ENCODE measurements at places on chromosomes 1 and 21.

DNA sequence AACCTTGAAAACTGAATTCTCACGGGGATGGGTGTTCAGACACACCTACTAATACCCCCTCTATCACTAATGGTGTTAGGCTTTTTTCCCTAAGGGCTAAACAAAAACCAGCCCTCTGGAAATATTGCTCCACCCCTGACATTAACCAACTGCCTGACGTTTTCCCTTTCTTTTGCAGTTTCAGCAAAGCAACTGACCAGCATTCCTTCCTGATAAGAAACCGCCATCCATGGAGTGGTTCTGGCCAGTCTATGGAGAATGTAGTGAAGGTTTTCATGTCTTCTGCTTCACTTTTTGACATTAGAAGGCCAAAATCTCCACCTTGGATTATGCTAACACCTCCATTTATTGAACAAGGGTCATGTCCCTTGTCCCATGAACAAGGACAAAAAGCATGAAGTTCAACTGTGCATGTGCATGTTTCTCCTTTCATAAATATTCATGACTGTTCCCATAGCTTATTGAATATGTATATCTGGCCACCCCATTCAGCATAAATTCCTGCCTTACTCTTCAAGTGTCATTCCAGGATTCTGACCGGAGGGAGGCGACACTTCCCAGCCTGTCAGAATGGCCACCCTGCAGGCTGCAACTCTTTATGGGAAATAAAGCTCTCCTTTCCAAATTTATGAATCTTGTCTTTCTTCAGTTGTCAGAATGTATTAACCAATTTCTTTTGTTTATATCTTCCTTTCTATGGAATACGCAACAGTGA, 314.3 kb downstream of the HHIPL2 start:
- no peak for DNase-seq

GRCh38 chr21:31594726-31595125, 64.8 kb upstream of the SOD1 start:
- DNase-seq = no peak

GRCh38 chr1:226381226-226381998, 26.5 kb downstream of the PARP1 start:
- no peak for DNase-seq

DNA sequence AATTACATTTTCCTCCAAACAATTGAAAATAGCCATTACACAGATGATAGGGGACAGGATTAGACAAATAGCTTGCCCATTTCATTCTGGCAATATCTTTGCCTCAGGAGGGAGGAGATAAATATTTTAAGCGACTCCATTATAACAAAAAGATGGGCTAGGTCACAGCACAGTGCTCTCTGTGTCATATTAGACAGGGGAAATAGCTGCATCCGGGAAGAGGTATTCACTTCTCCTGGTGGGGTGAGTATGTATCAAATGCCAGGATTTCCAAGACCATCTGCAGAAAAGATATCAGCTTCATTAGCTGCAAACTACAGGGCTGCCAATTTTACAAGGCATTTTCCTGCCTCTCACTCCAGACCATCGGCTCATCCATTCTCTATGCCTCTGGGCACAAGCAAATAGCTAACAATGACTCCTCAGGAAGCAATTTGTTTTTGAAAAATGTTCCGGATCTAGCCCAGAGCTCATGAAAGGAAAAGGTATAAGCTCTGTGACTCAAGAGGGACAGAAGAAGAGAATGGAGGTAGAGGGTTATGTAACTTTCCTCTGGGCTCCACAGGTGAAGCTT, 41.9 kb upstream of the ANGPTL7 start:
- DNase-seq = no peak

GRCh38 chr1:117581391-117581943, 24.4 kb upstream of the TENT5C start:
- DNase-seq = no peak

DNA sequence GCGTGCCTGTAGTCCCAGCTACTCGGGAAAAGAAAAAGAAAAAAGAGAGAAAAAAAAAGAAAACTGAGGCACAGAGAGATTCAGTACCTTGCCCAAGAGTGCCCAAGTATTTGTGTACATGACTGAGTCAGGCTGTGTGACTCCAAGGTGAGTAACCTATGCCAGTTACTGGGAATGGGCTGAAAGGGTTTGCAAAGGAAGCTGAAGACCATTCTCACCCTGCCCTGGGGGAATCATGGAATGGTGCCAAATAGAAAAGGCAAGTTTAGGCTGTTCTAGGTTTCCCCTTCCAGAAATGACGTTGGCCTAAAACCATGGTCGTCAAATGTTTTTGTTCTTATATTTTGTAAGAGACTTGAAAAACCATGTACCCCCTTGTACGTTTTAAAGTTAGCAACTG, 37.9 kb upstream of the LRIG2 start:
- no peak for DNase-seq

GRCh38 chr1:109975718-109976117, 8.8 kb upstream of the AHCYL1 start:
- DNase-seq = no peak

- DNase-seq = no peak
These were observed 37.9 kb upstream of the MUTYH start for GRCh38 chr1:45378184-45378583.

DNA sequence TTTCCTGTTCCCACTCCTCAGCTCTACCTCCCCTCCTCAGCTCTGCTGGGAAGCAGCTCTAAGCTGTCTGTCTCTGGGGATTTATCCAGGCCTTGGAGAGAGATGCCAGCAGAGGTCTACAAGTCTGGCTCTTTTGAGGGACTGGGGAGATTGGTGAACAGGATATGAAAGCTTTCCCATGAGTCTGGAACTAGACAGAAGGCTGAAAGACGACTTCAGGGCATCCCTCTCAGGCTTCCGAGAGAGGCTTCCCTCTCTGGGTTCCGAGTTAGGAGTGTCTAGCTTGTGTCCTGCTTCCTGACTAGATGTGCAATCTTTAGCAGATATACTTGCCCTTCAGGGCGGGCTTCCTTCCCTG, 733 bp downstream of the TMEM35B start:
- DNase-seq = no peak

DNA sequence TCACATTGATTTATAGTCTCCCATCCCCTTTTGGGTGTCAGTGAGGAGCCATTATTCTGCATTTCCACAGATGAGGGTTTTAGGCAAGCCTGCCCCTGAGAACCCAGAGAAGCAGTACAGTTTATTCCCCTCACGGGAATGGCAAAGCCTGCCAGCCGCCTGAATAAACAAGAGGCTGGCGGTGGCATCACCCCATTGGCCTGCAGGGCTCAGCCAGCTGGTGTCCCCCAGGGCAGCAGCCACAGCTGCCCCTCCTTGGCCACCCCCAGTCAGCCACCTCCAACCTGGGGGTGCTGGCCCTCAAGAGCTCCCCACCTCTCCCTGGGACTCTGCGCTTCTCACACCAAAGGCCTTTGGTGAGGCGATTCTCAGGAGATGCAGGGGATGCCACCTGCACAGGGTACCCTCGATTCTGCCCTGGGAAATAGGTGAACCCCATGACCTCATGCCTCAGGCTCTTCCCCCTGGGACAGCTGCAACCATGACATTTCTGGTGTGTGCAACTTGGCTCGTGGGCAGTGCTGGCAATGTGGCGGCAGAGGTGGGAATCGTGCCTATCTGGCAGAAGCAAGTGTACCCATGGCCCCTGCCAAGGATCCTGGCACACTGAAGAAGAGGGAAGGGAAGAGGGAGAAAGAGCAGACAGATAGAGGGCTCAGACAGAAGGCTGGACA, 14.0 kb downstream of the OLFML2B start:
- DNase-seq = no peak

- no peak for DNase-seq
These were observed 8.4 kb downstream of the EXTL1 start for GRCh38 chr1:26029864-26030481.

DNA sequence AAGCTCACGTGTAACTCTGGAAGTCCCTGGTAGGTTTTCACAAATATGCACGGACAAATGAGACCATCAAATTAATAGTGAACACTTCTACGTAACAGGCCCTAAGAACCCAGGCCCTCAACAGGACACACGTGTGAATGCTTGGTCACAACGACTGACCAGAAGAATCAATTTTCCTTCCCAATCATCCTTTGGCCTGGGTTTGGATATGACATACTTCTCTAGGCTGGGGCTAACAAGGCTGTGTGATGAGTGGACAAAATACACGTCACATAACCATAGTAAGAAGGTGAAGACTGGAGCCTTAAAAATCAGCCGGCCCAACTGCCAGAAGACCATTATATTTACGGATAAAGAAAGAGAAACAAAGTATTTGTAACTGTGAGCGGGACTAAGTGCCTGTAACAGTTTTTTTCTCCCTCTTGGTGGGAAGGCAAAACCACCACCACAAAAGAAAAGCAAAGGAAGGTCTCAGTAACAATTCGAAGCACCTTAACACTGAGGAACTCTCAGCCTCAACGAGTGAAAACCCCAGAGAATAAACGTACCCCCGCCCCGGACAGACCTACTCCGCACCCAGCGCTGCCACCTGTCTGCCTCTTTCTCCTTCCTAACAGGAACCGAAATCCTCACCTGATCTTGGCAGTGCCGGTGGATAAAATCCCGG, 450 bp downstream of the SDE2 start:
- no peak for DNase-seq

DNA sequence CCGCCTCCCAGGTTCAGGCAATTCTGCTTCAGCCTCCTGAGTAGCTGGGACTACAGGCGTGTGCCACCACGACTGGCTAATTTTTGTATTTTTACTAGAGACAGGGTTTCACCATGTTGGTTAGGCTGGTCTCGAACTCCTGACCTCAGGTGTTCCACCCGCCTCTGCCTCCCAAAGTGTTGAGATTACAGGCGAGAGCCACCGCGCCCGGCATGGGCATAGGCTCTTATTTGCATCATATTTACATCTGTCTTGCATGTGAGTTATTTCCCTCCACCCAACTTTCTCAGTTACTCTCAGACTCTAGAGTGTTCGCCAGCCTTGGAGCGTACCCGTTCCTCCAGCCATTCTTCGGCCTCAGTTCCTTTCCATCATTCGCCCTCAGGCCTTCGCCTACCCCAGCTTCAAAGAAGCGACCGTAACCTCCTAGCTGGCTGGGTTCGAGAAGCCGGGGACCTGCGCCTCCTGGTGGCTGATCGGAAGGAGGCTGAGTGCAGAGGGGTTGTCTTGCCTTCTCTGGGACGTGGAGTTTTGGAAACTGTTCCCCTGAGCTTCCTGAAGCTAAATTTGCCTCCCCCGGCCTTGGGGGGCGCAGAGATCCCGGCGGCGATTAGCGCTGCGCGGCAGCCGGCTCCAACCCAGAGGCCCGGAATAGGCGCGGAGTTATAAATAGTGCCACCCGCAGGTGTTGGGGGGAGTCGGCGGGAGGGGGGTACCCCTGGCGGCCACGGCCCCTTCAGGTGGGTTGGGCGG, 3.6 kb upstream of the ZBTB7B start:
- DNase-seq = peak; percentile 79

DNA sequence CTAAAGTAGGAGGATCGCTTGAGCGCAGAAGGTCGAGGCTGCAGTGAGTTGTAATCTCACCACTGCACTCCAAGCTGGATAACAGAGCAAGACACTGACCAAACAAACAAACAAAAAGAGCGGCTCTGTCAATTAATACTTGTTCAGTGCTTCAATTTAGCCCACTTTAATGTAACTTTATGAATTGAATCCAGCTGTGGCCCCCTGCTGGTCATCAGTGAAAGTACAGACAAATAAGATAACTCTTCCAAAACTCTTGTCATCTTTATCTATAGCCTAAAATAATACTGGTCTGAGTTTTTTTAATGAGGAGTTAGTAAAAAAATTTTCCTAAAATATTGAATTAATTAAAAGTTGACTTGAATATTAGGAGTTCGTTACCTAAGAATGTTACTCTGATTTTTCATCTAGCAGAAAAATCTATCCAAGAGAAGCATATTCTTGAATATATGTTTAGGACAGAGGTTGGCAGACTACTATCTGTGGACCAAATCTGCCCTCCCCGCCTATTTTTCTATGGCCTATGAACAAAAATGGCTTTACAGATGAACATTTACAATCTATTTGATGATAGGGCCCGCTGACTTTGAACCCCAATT, 26.1 kb downstream of the ATP5PF start:
- DNase-seq = peak; percentile 64

DNA sequence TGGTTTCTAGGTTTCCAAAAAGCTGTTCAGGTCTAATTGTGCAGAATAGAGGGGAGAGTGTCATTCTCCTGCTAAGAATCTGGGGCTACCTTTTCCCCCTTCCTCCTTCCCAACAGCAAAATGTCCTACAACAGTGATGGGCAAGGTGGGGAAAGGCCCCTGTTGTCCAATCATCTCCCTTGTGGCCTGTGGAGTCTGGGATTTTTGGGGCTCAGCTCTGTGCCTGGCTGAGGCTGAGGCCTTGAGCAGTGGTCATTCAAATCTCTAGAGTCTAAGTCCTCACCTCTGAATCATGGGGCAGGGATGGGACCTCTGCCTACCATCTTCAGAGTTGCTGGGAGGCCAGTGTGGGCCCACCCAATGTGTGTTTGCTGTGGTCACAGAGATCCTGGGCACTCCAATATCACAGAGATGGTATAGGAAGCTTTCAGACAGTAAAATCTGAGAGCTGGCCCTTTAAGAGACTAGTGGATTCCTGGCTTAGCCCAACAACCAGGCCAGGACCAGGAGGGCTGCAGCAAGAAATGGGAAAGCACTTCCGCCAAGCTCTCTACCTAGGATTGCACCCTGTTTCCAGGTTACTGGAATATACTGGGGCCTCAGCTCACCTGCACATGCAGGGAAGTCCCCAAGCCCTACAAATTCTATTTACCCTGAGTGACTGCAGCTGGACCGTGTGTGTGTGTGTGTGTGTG, 28.5 kb upstream of the TENT5C start:
- DNase-seq = no peak

DNA sequence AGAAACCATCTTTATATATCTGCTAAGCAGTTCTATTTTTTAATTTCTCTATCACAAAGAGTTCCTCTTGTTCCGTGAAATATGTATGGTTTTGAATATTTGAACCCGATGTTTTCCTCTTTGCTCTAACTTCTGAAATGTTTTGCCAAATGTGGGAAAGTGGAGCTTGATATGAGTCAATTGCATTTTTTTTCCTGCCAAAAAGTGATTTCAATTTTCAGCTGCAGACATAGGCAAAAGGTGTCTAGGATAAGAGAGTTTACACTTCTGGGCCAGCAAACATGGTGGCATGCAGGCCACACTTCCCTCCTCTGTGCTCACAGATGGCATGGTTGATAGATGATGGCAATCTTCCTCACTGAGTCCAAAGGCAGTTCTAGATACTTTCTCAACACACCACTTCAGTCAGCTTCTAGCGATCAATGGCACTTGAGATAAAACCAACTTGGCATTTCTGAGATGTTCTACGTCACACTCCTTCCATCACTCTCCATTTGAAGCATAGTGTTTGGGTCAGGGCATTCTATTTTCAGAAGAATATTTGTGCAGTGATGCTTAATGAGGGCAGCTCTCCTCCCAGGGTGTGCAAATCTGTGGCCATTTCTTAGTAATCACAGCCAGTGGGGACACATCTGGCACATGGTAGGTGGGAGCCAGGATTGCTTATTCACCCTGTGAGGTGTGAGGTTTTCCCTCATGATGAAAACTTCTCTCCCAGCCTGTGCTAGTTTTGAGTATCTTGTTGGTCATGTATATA, 54.4 kb upstream of the SCAF4 start:
- no peak for DNase-seq

DNA sequence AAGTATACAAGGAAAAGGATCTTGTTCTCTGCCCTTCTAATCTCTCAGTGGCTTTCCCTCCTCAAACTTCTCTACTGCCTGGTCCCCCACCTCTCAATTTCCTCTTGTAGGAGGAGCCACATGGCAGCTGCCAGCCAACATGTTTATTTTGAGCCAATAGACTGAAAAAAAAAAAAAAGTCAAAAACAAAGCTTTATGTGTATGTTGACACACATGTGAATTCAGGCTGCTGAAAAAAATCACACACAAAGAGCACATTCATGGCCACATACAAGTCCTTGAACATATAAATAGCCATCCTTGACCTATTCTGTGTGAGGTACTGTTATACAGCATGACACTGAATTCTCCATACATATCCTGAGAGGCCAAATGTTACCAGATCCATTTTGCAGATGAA, 3.7 kb downstream of the PTPN14 start:
- no peak for DNase-seq

Data from CD4-positive, alpha-beta T cell treated with Interleukin-12 subunit alpha and Interleukin-12 subunit beta, for 1 hour (primary cell).